ENCODE measurements at places on chromosomes 3 and 15. TPM values are rescaled to one million over a fixed set of nuclear protein-coding genes. Genes with fewer than 3 reads are reported as not detected.

CPEB1 gene
- 29.2 TPM for total RNA-seq

CCNL1 gene
- 157 TPM for total RNA-seq

DNA sequence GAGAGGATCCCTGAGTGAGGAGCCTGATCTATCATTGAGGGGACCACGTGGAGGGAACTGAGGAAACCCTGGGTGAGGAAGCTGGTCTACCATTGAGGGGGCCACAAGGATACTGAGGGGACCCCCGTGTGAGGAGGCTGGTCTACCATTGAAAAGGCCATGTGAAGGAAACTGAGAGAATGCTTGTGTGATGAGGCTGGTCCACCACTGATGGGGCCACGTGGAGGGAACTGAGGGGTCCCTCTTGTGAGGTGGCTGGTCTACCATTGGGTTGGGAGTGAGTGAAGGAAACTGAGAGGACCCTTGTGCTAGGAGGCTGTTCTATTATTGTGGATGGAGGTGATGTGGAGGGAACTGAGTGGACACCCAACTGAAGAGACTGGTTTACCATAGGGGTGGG is 161.3 kb downstream of the FBLN2 start:
- no peaks in the 10 kb centered on the region for H3K4me1 ChIP-seq
- DNase-seq: no peak
- H3K27ac ChIP-seq: no peak overlapping the region
- no peaks in the 10 kb centered on the region for H3K36me3 ChIP-seq

DNA sequence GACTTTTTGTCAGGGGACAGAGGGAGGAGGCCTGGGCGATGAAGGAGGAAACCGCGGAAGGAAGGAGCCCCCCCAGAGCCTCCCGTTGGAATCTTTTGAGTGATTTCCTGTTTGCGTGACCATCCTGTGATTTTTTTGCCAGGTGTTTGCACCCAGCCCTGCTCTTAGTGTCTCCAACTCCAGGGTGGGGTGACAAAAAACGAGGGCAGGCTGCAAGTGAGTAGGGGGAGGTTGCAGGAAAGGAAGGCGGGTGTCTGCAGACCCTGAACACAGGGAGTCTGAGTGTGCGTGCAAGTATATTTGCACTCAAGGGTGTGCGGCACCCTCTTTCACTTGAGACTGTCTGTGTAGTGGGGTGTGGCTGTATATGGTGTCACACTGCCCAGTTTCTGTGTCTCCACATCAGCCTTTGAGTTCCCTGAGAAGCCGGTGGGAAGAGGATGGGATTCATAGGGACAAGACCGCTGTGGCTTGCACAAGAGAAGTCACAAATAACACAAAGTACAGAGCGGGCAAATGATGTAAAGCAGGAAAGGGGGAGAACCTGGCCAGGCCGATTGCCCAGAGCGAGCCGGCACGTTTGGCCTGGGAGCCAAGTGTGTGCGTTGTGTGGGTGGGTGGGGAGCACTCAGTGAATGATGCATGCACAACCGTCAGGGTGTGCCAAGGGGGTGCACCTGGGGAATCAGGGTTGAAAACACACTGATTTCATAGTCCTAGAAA is 6.6 kb downstream of the ISLR2 start:
- H3K27me3 ChIP-seq: peaks cover 58% of the 10 kb centered on the region
- peak overlapping the region; percentile 58 for H3K4me3 ChIP-seq
- H3K4me1 ChIP-seq: peaks cover 5% of the 10 kb centered on the region
- DNase-seq: no peak
- no peaks in the 10 kb centered on the region for H3K36me3 ChIP-seq

GRAMD1C gene
- 1.2 TPM for total RNA-seq

DNA sequence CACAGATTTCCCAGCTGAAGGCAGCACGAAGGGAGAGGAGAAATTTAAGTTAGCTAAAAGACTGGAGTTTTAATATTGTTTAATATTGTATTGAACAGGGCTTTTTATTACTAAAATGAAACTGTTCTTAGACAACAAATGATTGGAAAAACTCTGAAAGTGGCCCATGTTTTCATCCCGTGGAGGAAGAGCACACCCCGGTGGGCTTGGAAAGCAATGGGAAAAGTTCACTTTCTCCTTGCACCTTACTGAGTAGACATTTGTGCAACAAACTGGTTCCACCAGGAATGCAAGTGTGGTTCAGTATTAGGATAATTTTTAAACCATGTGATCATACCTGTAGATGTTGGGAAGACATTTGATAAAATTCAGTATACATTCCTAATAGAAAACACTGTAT is 8.2 kb upstream of the ESYT3 start:
- no peaks in the 10 kb centered on the region for H3K36me3 ChIP-seq
- H3K4me1 ChIP-seq: no peaks in the 10 kb centered on the region
- H3K27me3 ChIP-seq: peaks cover 6% of the 10 kb centered on the region
- H3K27ac ChIP-seq: no peak overlapping the region
- DNase-seq: peak; percentile 80

SLC24A5 gene
- not detected for total RNA-seq

ZNF609 gene
- total RNA-seq: 20.9 TPM

DNA sequence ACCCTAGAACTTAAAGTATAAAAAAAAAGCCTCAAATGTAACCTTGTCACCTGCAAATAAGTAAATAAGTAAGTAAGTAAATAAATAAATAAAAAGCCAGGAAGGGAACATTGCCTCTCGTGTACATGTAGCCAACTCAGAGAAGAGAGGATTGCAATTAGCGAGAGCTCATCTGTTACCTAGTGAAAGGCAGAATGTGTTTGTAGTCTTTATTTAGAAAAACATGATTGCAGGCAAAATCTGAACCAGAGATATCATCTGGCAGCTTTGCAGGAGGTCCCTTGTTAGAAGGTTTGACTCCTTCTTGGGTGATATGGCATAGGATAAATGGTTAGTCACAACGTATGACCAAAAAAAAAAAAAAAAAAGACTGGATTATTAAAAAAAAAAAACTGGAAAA is 71.6 kb upstream of the SYN2 start:
- H3K27ac ChIP-seq: no peak overlapping the region
- DNase-seq: no peak
- no peaks in the 10 kb centered on the region for H3K27me3 ChIP-seq
- no peaks in the 10 kb centered on the region for H3K4me1 ChIP-seq

DNA sequence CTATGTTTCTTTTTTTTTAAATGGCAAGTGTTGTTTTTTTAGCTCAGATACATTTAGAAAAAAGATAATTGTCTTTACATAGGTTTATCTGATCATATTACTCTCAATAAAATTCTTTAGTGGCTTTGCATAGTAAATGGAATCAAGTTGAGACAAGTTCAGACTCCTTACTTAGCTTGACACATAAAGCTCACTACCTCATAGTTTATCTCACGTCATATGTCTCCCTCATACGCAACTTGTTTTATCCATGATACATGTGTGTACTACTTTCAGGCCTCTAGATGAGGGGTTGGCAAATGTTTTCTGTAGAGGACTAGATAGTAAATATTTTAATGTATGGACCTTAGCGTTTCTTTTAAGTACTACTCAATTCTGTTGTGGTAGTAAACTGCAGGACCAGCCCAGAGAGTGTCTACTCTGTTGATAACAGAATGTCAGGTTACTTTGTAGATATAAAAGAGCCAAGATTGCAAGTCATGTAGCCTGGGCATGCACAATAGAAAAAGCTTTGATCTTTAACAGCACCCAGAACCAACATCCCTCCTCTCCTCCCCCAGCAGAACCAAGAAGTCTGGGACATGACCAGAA is 28.2 kb upstream of the MGA start:
- H3K36me3 ChIP-seq: no peaks in the 10 kb centered on the region

CHDH gene
- total RNA-seq: 0.88 TPM

DNA sequence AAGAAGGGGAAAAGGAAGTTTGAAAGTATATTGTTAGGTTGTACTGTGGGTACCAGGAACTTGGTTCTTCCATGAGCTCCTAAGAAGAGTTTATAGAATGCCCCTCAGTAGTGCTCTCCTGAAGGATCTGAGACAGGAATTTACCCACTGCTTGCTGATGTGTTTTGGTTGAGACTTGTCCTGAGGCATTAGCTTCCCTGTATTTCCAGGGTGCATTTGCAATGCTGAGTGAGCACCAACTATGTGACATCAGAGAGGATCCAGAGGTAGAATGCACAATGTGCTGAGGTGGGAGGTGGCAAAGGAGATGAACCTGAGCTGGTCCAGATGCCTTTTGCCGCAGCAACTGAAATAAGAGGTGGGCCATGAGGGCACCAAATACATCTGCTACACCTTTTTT is 64.3 kb upstream of the LRRC3B start:
- no peaks in the 10 kb centered on the region for H3K27me3 ChIP-seq
- H3K4me3 ChIP-seq: no peak overlapping the region

- H3K36me3 ChIP-seq: no peaks in the 10 kb centered on the region
- no peak for DNase-seq
- H3K4me1 ChIP-seq: peaks cover 14% of the 10 kb centered on the region
- peaks cover 49% of the 10 kb centered on the region for H3K27me3 ChIP-seq
- peak overlapping the region; percentile 61 for H3K4me3 ChIP-seq
These were observed 769 bp downstream of the C2CD4A start for GRCh38 chr15:62067448-62068044.

MYLK gene
- 232 TPM for total RNA-seq

DNA sequence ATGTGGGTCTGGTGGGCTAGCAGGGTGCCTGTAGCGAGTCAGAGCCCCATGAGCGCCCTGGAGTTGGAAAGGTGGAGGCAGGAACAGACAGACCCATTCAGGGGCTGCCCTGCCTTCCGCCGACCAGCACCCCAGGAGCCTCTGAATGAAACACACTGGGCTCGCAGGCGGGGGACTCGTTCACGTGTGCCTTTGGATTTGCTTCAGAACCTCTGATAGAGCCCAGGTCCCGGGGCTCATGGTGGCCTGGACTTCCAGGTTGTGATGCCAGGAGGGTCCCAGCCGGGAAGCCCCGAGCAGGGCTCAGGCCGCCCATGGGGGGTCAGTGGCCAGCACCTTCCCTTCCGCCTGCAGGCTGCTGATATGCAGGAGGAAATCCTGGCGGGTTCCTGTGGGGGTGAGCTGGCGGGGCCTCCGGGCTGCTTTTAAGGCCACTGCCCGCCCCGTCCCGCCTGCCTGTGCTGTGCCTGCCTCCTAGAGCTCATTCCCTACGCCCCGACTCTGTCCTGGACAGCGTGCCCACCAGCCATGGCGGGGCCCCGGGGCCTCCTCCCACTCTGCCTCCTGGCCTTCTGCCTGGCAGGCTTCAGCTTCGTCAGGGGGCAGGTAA is at the start of gene STAB1:
Gene STAB1, plus strand, starts transcription at position 453 of the 610 bp plus-strand sequence. Its CDS starts 76 bp downstream, at position 529.
- peaks cover 26% of the 10 kb centered on the region for H3K4me1 ChIP-seq
- H3K36me3 ChIP-seq: peaks cover 27% of the 10 kb centered on the region
- no peak within 1 kb of the TSS for H3K4me3 ChIP-seq
- DNase-seq: no peak

PSTPIP1 gene
- total RNA-seq: not detected

- H3K27ac ChIP-seq: peak overlapping the region; percentile 19
- peaks cover 3% of the 10 kb centered on the region for H3K36me3 ChIP-seq
- no peak for DNase-seq
These were observed 107.6 kb downstream of the PIK3CB start for GRCh38 chr3:138726946-138727730.

WNT5A gene
- 145 TPM for total RNA-seq

MESP2 gene
- 0.72 TPM for total RNA-seq

- H3K4me1 ChIP-seq: no peaks in the 10 kb centered on the region
- no peak for DNase-seq
- H3K4me3 ChIP-seq: no peak overlapping the region
- H3K27ac ChIP-seq: no peak overlapping the region
- peaks cover 17% of the 10 kb centered on the region for H3K27me3 ChIP-seq
- no peaks in the 10 kb centered on the region for H3K36me3 ChIP-seq
These were observed 25.1 kb downstream of the KBTBD12 start for GRCh38 chr3:127940116-127940515.

- no peak overlapping the region for H3K4me3 ChIP-seq
- no peak for DNase-seq
- no peak overlapping the region for H3K27ac ChIP-seq
- no peaks in the 10 kb centered on the region for H3K27me3 ChIP-seq
These were observed 27.3 kb downstream of the CYP11A1 start for GRCh38 chr15:74340150-74340549.

RSL24D1 gene
- total RNA-seq: 110 TPM

B3GNT5 gene
- 0.36 TPM for total RNA-seq

DNA sequence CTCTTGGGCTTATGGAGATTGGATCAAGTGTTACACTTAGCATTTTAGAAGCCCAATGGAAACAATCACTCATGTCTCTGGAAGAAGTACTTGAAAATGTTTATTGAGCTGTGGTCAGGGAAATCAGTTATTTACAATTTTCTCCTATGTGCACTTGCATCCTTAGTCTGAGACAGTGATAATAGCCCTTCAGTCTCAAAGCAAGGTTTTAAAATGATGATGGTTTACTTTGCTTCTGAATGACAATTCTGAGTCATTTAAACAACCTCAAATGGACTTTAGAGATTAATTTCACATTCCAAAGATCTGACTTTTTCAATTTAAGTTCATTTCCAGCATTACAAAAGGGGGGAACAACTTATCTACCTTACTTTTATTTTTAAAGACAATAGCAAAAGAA is 20.1 kb downstream of the TIPARP start:
- peaks cover 59% of the 10 kb centered on the region for H3K36me3 ChIP-seq
- no peak for DNase-seq
- H3K27ac ChIP-seq: peak overlapping the region; percentile 84
- no peak overlapping the region for H3K4me3 ChIP-seq
- H3K27me3 ChIP-seq: no peaks in the 10 kb centered on the region

DNA sequence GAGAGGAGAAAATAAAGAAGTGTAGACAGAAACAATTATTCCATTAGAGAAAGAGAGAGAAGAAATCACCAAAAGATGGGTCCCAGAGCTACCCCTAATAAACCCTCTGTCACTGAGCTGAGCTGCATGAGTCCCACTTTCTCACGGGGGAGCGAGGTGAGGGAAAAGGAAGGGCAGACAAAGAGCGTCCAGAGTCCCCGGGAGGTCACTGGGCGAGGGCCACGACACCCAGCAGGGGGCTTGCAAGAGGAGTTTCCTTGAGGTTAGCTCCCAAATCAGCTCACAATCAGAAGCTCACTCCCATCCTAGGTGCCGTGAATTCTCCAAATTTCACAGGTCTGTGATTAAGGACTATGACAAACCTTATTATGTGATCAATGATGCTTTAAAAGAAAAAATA is 62.3 kb downstream of the XXYLT1 start:
- no peaks in the 10 kb centered on the region for H3K27me3 ChIP-seq
- H3K36me3 ChIP-seq: no peaks in the 10 kb centered on the region
- H3K4me3 ChIP-seq: no peak overlapping the region

PIAS1 gene
- 29.0 TPM for total RNA-seq

- H3K4me1 ChIP-seq: peaks cover 14% of the 10 kb centered on the region
- H3K4me3 ChIP-seq: no peak overlapping the region
- no peaks in the 10 kb centered on the region for H3K36me3 ChIP-seq
- no peak for DNase-seq
- no peak overlapping the region for H3K27ac ChIP-seq
- H3K27me3 ChIP-seq: no peaks in the 10 kb centered on the region
These were observed 48.6 kb downstream of the RAP2B start for GRCh38 chr3:153210660-153211059.

DNA sequence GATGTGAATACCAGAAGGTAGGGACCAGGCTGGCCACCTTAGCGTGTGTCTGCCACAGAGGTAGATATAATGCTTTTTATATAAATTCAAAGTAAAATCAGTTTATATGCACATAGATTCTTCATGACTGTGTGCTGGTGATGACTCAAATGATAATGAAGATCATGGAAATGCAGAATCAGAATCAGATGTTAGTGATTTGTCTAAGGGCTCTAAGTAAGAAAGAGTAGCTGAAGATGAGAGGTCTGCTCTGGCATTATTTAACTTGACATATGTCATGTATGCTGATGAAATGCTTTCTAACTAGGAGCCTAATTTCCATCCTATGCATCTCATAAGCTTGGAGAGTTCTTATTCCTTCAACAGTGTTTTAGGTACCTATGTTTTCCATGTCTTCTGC is 50.3 kb upstream of the DPH6 start:
- H3K4me1 ChIP-seq: no peaks in the 10 kb centered on the region
- DNase-seq: no peak

GHRL gene
- total RNA-seq: not detected

GOLGA8M gene
- under 0.01 TPM for total RNA-seq

GABRA5 gene
- total RNA-seq: not detected
